ENCODE measurements at places on chromosomes 2 and 18.

GRCh38 chr2:8539743-8540551 is 141.9 kb upstream of the ID2 start:
- DNase-seq: no peak

- no peak for DNase-seq
Observed at GRCh38 chr2:207123776-207124391, 41.9 kb downstream of the KLF7 start.

GRCh38 chr2:239970004-239970623 is 55.0 kb downstream of the NDUFA10 start:
- DNase-seq: no peak

- DNase-seq: no peak
Observed at GRCh38 chr18:46915800-46916550, 1.3 kb downstream of the PIAS2 start.

DNA sequence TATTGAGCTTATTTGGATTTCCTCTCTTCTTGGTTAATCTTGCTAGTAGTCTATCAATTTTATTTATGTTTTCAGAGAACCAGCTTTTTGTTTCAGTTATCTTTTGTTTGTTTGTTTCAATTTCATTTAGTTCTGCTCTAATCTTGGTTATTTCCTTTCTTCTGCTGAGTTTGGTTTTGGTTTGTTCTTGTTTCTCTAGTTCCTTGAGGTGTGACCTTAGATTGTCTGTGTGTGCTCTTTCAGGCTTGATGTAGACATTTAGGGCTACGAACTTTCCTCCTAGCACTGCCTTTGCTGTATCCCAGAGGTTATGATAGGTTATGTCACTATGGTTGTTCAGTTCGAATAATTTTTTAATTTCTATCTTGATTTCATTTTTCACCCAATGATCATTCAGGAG is 141.6 kb downstream of the ZNF236 start:
- DNase-seq: no peak

GRCh38 chr2:26346454-26347053 is at the start of gene ADGRF3:
TSS of gene ADGRF3 (minus strand) at chr2:26346789. CDS start at chr2:26346234, 555 bp downstream.
- peak; percentile 77 for DNase-seq

DNA sequence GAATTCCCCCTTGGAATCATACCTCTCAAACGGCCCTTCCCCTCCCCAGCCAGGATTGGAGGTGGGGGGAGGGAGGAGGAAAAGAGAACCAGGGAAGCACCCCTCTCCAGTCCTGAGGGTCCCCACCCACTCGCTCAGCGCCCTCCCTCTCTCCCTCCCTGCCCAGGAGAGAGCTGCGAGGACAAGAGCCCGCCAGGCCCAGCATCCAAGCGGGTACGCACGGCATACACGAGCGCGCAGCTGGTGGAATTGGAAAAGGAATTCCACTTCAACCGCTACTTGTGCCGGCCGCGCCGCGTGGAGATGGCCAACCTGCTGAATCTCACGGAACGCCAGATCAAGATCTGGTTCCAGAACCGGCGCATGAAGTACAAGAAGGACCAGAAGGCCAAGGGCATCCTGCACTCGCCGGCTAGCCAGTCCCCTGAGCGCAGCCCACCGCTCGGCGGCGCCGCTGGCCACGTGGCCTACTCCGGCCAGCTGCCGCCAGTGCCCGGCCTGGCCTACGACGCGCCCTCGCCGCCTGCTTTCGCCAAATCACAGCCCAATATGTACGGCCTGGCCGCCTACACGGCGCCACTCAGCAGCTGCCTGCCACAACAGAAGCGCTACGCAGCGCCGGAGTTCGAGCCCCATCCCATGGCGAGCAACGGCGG is 14.4 kb downstream of the HOXD3 start:
- DNase-seq: no peak

- DNase-seq: no peak
Observed at GRCh38 chr2:147092266-147092665, 752.6 kb upstream of the ACVR2A start.

- DNase-seq: no peak
Observed at GRCh38 chr2:134080386-134081089, 173.3 kb upstream of the MGAT5 start.

DNA sequence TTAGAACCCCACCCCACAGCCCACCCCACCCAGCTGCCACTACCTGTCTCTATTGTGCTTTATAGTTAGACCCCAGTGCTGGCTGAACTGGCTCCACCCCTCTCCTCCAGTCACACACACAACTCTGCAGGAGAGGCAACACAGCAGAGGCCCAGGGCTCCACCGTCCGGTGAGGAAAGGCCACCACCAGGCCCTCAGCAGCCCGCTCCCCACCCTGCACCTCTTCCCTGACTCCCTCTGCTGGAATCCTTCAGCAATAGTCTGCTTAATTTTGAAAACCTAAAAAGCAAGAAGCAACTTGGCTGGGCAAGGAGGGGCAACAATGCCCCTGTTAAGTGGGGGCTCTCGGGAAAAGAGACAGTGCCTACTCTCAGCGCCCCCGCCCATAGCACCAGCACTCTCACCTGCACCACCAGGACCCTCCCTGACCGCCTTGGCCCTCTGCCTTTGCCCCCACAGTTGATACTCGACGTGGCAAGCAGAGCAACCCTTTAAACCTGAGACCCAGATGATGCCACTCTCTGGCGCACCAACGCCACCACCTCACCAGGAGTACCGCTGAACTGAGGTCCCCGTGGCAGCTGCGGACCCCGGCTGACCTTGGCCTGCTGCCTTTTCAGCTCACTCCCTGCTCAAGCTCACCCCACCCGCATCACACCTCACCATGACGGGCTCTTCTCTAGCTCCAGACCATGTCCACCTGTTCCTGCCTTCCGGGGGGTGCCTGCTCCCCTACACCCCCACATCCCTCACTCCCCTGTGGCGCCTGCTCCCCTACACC is 45.7 kb downstream of the NDUFA10 start:
- DNase-seq: no peak

DNA sequence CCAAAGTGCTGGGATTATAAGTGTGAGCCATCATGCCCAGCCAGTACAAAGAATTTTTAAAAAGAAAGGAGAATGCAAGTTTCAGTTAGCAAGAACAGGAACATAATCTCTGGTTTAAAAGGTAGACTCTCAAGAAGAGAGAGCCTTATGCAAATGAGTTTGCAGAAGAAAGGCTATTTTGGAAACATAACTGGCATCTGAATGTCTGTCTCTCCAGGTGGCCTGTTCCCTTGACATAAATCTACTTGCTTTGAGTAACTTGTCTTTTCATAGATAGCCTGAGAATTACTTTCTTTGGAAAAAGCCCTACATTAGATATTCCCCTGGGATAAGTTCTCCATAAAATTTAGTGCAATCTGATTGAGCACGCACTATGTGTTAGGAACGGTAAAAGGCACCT is 109.6 kb downstream of the ICOS start:
- no peak for DNase-seq

DNA sequence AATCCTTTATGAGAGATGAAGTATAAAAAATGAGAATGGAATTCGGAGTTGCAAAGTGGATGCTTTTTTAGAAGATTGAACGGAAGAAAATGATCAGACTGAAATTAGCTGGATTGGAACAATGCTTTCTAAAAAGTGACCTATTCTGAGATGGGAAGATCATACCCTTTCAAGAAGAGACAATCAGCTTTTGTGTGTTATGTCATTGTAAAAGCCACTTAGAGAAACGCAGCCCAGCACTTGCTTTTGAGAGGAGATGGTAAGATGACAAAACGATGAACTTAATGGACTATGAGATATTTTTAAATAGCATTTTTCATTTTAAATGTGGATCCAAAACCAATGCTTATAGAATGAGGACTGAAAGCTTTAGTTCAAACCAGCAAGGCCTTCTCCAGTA is 871.4 kb upstream of the KLHL29 start:
- DNase-seq: no peak

- DNase-seq: no peak
Observed at GRCh38 chr2:25480561-25480960, 138.8 kb upstream of the DNMT3A start.

DNA sequence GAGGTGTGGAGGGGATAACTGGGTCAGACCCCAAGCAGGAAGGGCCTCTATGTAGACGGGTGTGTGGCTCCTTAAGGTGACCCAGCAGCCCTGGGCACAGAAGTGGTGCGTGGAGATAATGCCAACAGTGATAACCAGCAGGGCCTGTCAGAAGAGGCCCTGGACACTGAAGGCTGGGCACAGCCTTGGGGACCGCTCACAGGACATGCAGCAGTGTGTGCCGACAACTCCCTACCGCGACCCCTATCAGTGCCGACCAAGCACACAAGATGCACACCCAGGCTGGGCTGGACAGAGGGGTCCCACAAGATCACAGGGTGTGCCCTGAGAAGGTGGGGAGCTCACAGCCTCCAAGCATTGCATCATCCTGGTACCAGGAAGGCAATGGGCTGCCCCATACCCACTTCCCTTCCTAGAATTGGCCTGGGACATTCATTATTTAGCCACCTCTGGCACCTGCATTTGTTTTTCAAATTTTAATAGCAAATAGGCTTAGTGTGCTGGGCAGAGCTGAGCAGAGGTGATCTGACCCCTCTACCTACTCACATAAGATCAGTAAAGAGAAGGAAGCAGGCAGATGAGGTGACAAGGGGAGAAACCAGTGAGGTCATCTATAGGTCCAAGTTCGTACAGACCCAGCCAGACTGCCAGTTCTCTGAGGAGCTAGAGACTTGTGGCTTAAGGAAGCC is 55.2 kb downstream of the BCL11A start:
- peak; percentile 82 for DNase-seq

- DNase-seq: no peak
Observed at GRCh38 chr2:149125031-149125725, 86.7 kb downstream of the LYPD6B start.

DNA sequence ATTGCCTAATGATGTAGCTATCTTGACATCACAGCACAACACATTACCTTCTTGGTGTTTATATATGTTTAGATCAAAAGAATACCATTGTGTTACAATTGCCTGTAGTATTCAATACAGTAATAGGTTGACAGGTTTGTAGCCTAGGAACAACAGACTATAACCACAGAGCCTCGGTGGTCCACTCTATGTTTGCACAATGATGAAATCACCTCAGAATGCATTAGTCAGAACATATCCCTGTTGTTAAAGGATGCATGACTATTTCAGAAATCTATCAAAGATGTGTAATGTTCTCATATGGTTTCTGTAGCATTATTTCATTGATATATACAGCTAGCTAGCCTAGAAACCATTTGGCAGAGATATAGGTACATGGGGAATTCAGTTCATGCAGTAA is 8.9 kb downstream of the METTL5 start:
- DNase-seq: no peak

DNA sequence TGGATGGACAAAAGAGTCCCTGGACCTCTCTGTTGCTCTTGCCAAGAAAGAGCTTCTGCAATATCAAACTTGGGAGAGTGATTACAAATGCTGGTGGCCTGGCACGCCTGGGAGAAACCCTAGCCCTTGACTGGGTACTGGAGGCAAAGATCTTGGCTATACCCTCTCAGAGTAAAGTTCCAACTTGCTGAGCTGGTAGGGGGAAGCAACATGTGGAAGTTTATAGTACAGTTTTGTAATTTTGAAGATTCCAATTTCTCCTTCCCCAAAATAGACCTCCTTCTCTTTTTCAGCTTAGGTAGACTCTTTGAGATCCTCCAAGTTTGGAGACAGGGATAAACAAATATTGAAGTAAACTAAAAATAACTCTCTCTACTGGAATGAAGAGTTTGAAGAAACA is 645.3 kb downstream of the NR4A2 start:
- DNase-seq: no peak

DNA sequence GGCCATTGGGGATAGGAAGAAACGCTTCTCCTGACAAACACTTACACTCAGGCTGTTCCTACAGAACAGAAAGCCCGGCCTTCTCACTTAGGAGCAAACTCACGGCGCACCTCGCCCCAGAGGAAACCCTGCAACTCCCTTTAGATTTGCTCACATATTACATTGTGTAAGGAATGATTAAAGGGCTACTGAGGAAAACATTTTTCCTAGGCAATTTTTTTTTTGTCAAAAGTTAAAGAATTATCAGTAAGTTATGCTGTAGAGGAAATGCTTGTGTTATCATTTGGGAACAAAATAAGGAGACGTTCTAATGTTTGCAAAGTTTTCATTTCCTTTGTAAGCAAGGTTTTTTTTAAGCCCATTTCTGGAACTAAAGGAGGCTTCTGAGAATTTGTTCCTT is 264.1 kb downstream of the HDAC4 start:
- no peak for DNase-seq

GRCh38 chr18:26908906-26909305 is 43.4 kb upstream of the AQP4 start:
- no peak for DNase-seq

DNA sequence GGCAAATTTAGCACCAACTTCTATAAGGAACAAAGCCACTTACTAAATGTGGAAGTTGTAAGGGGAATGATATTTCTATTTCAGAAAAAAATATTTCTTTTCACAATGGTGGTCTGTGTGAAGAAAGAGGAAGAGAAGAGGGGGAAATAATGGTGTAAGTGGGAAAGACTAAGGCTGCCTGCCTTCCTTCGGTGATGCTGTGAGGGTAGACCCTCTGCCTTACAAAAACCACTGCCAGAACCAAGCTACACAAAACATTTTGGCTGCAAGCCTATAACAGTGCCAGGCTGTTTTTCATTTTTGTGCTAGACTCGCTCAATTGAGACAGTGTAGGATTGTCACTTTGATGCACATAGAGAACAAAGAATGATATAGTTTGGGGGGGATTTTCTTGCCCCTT is 286.6 kb downstream of the ZEB2 start:
- no peak for DNase-seq

DNA sequence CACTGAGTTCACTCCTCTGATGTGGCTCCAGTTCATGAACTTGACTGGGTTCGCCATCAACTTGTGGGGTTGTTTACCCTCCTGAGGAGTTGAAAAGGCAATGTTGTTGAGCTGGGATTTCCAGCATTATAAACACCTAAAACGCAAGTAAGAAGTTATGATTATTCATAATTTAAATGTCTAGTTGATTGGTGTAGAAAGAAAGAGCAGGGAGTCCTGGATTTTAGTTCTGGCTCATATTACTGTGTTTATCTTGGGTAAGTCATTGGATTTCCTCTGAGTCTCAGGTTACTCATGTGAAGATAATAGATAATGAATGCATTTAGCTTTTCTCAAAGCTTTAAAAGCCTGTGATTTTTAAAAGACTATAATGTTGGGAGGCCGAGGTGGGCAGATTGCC is 438.0 kb upstream of the CDH20 start:
- no peak for DNase-seq

DNA sequence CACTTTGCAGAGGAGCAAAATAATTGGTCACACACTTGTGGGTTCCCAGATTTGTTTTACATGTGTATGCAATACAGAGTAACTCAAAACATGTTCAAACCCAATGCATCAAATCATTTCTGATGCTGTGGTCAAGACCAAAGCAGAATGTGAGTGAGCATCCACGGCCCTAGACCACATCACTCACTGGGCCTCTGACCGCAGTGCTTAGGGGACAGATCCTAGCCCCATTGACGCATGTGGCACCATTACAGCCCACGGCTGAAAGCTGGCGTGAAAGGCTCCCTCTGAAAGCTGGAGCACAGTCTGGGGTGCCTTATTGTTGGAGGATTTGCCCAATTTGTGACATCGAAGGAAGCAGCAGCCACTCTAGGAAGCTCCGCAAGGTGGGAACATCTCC is 498.8 kb upstream of the TCF4 start:
- DNase-seq: no peak

- no peak for DNase-seq
Observed at GRCh38 chr18:80251700-80252099, 4.4 kb upstream of the PARD6G start.

- DNase-seq: no peak
Observed at GRCh38 chr18:9153256-9153655, 16.7 kb downstream of the ANKRD12 start.

GRCh38 chr2:120587279-120587996 is 148.2 kb upstream of the GLI2 start:
- DNase-seq: no peak

All from hematopoietic multipotent progenitor cell treated with erythropoietin and hydrocortisone succinate and interleukin-3 and kit ligand, for 17 days (in vitro differentiated cells).